Stimulated activated CD4-positive, alpha-beta T cell treated with anti-CD3 and anti-CD28 coated beads, Interleukin-4, amount 100 ng/mL, for 24 hours (primary cell): ENCODE measurements at places on chromosomes 7 and 10.

DNA sequence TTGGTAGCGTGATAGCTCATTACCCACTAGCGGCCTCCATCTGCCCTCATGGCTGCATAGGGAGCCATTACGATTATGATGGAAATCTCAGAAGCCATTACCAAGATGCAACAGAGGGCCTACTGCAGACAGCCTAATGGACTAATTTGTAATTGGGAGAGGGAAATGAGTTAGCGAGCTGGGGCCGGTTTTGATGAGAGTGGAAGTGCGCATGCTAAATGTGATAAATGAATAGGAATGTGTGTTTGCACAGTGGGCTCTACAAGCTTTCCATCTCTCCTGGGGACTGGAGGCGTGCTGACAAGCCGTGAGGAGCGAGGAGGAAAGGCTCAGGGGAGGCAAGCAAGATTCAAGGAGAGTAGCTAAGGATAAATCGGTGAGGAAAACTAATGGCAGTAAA, 644.5 kb upstream of the GALNT17 start:
- no peak for DNase-seq

GRCh38 chr10:79146611-79147130, 77.9 kb downstream of the ZMIZ1 start:
- DNase-seq = no peak

DNA sequence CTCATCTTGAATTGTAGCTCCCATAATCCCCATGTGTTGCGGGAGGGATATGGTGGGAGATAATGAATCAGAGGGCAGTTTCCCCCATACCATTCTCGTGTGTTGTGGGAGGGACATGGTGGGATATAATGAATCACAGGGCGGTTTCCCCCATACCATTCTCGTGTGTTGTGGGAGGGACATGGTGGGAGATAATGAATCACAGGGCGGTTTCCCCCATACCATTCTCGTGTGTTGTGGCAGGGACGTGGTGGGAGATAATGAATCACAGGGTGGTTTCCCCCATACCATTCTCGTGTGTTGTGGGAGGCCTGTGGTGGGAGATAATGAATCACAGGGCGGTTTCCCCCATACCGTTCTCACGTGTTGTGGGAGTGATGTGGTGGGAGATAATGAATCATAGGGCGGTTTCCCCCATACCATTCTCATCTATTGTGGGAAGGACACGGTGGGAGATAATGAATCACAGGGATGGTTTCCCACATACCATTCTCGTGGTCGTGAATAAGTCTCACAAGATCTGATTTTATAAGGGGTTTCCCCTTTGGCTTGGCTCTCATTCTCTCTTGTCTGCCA, 271.0 kb downstream of the MAD1L1 start:
- peak; percentile 69 for DNase-seq

- no peak for DNase-seq
Measured at GRCh38 chr7:81698965-81699364, 70.9 kb downstream of the HGF start.
